Spinal cord (tissue), 10 donors: ENCODE measurements at places on chromosomes 11 and 22. TPM values are rescaled to one million over a fixed set of nuclear protein-coding genes. Genes with fewer than 3 reads are reported as not detected.

The RFPL1 gene
- not detected for total RNA-seq

The RIC3 gene
- 56.1 TPM for total RNA-seq

The LRP4 gene
- total RNA-seq: 17.7 TPM

The TEX12 gene
- 0.17 TPM for total RNA-seq

The MED15 gene
- 20.4 TPM for total RNA-seq

The MIAT gene
- total RNA-seq: 38.7 TPM

The OR2AG1 gene
- not detected for total RNA-seq
